Sigmoid colon (tissue), 7 donors: ENCODE measurements at places on chromosomes 6 and 20. TPM values are rescaled to one million over a fixed set of nuclear protein-coding genes. Genes with fewer than 3 reads are reported as not detected.

Gene CCDC170
- 0.83 TPM for total RNA-seq

Gene NELFCD
- 36.3 TPM for total RNA-seq

Gene ARMH2
- total RNA-seq, result not detected

Gene LAMA2
- 59.6 TPM for total RNA-seq

Gene THBS2
- 46.6 TPM for total RNA-seq

Gene ZFP57
- not detected for total RNA-seq

Gene RIPOR3
- 15.7 TPM for total RNA-seq

Gene SNTA1
- 42.7 TPM for total RNA-seq

Gene POU5F1
- not detected for total RNA-seq
